ENCODE measurements at places on chromosomes 5 and 9.

DNA sequence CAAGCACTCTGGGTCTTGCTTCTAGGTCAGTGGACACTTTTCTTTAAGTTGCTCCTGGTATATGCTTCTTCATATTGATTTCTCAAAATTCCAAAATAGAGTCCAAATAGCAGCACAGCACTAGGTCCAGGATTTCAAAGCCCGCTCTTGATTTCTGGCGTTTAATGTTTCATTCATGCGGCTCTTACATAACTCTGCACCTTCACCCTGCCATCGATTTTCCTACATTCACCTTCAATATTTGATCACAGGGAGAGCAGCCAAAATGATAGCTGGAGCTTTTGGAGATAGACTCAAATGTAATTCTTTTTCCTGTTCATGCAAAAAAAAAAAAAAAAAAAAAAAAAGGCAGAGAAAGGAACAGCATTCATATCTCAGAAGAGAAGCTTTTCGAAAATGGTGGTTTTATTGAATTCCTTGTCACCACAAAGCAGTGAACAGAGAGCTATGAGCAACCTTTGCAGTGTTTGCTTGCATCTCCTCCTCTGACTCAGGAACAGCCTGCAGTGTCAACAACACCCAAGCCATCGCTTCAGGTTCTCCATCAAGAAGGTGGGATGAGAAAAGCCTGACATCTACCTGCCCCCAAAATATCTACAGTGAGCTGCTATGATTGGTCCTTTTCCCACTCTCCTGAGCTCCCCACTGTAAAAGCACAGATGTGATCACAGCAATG, 97.8 kb downstream of the MED10 start:
- H3K4me1 ChIP-seq, result peaks cover 12% of the 10 kb centered on the region
- DNase-seq, result no peak
- peaks cover 2% of the 10 kb centered on the region for H3K27me3 ChIP-seq
- no peak overlapping the region for H3K4me3 ChIP-seq

GRCh38 chr5:6112125-6112524, 266.2 kb downstream of the MED10 start:
- H3K36me3 ChIP-seq, result no peaks in the 10 kb centered on the region
- H3K27me3 ChIP-seq, result no peaks in the 10 kb centered on the region
- H3K4me3 ChIP-seq, result no peak overlapping the region
- no peak overlapping the region for H3K27ac ChIP-seq
- no peak for DNase-seq

- H3K27me3 ChIP-seq, result no peaks in the 10 kb centered on the region
- no peak overlapping the region for H3K27ac ChIP-seq
- H3K36me3 ChIP-seq, result no peaks in the 10 kb centered on the region
- H3K4me3 ChIP-seq, result no peak overlapping the region
Observed at GRCh38 chr9:79184831-79185230, 386.9 kb upstream of the TLE4 start.

GRCh38 chr9:121394292-121394691, 24.2 kb upstream of the STOM start:
- no peaks in the 10 kb centered on the region for H3K27me3 ChIP-seq
- peaks cover 20% of the 10 kb centered on the region for H3K4me1 ChIP-seq
- DNase-seq, result no peak
- H3K27ac ChIP-seq, result no peak overlapping the region
- H3K4me3 ChIP-seq, result no peak overlapping the region

- H3K27ac ChIP-seq, result no peak overlapping the region
- H3K4me3 ChIP-seq, result no peak overlapping the region
- H3K36me3 ChIP-seq, result no peaks in the 10 kb centered on the region
- peaks cover 20% of the 10 kb centered on the region for H3K27me3 ChIP-seq
- DNase-seq, result no peak
Observed at GRCh38 chr5:170483701-170484458, 19.9 kb upstream of the KCNIP1 start.

GRCh38 chr9:127720031-127720864, 4.4 kb downstream of the TTC16 start:
- H3K4me3 ChIP-seq, result no peak overlapping the region
- no peak for DNase-seq
- peaks cover 2% of the 10 kb centered on the region for H3K36me3 ChIP-seq
- H3K27ac ChIP-seq, result peak overlapping the region; percentile 40
- H3K4me1 ChIP-seq, result peaks cover 14% of the 10 kb centered on the region

DNA sequence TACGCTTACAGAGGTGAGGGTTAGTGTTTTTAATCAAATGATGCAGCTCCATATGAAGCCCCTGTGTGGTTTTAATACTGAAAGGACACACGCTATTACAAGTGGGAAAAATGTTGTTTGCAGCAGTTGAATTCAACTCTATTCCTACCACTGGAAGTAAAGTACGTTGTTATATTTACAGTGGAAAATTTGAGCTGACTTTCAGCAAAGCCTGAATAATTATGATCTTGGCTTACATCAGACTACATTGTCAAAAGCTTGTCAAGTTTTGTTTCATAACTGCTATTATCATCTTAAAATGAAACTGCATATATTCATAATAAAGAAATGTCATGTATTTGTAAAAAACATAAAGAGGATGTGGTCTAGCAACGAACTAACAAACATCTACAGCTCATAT, 818.5 kb downstream of the SEMA5A start:
- no peak overlapping the region for H3K27ac ChIP-seq
- H3K27me3 ChIP-seq, result no peaks in the 10 kb centered on the region
- no peak overlapping the region for H3K4me3 ChIP-seq
- no peaks in the 10 kb centered on the region for H3K4me1 ChIP-seq

- H3K27ac ChIP-seq, result no peak overlapping the region
- H3K36me3 ChIP-seq, result no peaks in the 10 kb centered on the region
- H3K27me3 ChIP-seq, result no peaks in the 10 kb centered on the region
- H3K4me1 ChIP-seq, result no peaks in the 10 kb centered on the region
- DNase-seq, result peak; percentile 62
Observed at GRCh38 chr5:171355302-171355724, 32.3 kb upstream of the NPM1 start.

GRCh38 chr5:113293068-113293974, 141.5 kb downstream of the TSSK1B start:
- peak overlapping the region; percentile 89 for H3K4me3 ChIP-seq
- H3K27me3 ChIP-seq, result peaks cover 72% of the 10 kb centered on the region
- no peaks in the 10 kb centered on the region for H3K36me3 ChIP-seq
- H3K4me1 ChIP-seq, result peaks cover 15% of the 10 kb centered on the region

DNA sequence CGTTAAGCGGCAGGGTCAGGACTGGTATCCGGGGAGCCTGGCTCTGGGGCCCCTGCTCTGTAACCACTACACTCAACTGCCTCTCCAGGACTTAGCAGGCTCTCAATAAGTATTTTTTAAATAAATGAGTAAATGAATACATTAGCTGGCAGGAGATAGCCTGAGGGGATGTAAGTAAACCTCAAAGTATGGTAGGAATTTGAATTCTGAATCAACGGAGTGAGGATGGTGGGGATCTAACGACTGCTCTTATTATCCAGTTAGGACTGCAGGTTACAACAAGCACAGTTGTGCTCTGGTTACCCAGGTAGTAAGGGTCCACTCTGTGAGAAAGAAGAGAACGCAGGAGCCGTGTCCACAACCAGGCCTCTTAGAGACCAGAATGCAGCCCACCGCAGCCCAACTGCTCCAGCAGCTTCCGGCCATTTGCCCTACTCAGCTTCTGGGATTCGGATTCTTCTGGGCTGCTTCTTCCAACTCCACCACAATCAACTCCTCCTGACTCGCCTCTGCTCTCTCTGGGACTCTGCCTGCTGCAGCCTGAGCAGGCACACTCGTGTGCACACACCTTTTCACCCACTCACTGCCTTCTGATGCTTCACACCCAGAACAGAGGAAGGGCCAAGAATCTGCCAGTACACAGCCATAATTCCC, 52.6 kb downstream of the MED27 start:
- H3K4me3 ChIP-seq, result no peak overlapping the region
- peaks cover 4% of the 10 kb centered on the region for H3K36me3 ChIP-seq
- DNase-seq, result no peak
- H3K27me3 ChIP-seq, result no peaks in the 10 kb centered on the region
- H3K4me1 ChIP-seq, result peaks cover 16% of the 10 kb centered on the region
- no peak overlapping the region for H3K27ac ChIP-seq

- no peak overlapping the region for H3K4me3 ChIP-seq
- no peaks in the 10 kb centered on the region for H3K4me1 ChIP-seq
- DNase-seq, result no peak
- H3K27ac ChIP-seq, result no peak overlapping the region
- no peaks in the 10 kb centered on the region for H3K36me3 ChIP-seq
- peaks cover 14% of the 10 kb centered on the region for H3K27me3 ChIP-seq
Observed at GRCh38 chr5:176784218-176785165, 25.9 kb upstream of the UNC5A start.

DNA sequence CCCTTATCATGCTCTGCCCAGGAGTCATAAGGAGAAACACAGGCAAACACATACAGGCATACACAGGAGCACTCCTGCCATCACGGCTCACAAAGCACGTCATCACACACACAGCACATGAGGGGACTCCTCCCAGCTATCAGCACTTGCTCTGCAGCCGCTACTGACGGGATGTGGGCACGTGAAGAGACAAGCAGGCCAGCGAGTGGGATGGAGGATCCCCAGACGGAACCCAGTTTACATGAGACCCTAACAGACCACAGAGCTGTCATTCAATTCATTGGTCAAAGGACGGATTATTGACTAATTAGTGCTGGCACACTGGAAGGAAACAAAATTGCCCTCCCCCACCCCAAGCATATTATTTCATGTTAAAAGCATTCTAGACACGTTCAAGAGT, 53.6 kb downstream of the SEMA4D start:
- H3K36me3 ChIP-seq, result peaks cover 59% of the 10 kb centered on the region
- peak; percentile 80 for DNase-seq
- H3K4me1 ChIP-seq, result peaks cover 85% of the 10 kb centered on the region

DNA sequence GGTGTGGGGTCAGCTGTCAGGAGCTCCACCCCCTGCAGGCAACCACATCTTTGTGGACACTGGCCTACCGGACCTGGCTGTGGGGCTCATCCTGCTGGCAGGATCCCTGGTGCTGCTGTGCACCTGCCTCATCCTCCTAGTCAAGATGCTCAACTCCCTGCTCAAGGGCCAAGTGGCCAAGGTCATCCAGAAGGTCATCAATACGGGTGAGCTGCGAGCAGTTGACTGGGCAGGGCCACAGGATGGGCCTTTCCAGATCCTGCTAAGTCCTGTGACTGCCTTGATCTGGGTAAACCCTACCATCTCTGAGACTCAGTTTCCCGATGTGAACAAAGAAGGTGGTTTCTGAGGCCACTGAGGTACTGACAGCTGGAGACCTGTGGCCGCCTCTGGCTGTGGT, 6.5 kb downstream of the PFN3 start:
- no peak for DNase-seq
- no peak overlapping the region for H3K27ac ChIP-seq
- H3K36me3 ChIP-seq, result no peaks in the 10 kb centered on the region
- no peak overlapping the region for H3K4me3 ChIP-seq
- peaks cover 25% of the 10 kb centered on the region for H3K4me1 ChIP-seq

DNA sequence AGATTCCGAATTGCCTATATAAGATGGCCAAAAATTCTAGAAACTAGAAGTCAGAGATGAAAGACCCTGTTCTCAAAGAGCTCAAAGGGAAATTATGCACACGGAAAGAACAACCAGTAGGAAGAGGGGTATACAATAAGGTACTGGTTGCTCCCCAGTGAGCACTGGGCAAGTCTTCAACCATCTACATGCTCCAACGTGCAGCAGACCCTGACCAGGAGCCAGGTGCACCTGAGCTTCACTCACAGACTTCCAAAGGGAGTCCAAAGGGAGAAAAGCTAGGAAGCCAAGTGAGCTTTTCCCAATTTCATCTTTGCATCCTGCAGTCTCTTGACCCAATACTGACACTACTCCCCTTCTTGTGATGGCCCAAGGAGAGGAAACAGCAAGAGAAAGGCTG, 3.9 kb downstream of the REEP5 start:
- no peak for DNase-seq
- H3K27ac ChIP-seq, result no peak overlapping the region
- peaks cover 69% of the 10 kb centered on the region for H3K4me1 ChIP-seq
- H3K27me3 ChIP-seq, result no peaks in the 10 kb centered on the region

- no peak for DNase-seq
- peaks cover 6% of the 10 kb centered on the region for H3K27me3 ChIP-seq
- no peaks in the 10 kb centered on the region for H3K36me3 ChIP-seq
- no peak overlapping the region for H3K27ac ChIP-seq
- H3K4me3 ChIP-seq, result no peak overlapping the region
- no peaks in the 10 kb centered on the region for H3K4me1 ChIP-seq
Observed at GRCh38 chr5:132841305-132841704, 10.9 kb upstream of the SHROOM1 start.

- no peak overlapping the region for H3K27ac ChIP-seq
- no peak for DNase-seq
- peaks cover 34% of the 10 kb centered on the region for H3K4me1 ChIP-seq
- peaks cover 2% of the 10 kb centered on the region for H3K27me3 ChIP-seq
- H3K36me3 ChIP-seq, result peaks cover 10% of the 10 kb centered on the region
Observed at GRCh38 chr9:68998385-68998784, 15.5 kb downstream of the PRKACG start.

DNA sequence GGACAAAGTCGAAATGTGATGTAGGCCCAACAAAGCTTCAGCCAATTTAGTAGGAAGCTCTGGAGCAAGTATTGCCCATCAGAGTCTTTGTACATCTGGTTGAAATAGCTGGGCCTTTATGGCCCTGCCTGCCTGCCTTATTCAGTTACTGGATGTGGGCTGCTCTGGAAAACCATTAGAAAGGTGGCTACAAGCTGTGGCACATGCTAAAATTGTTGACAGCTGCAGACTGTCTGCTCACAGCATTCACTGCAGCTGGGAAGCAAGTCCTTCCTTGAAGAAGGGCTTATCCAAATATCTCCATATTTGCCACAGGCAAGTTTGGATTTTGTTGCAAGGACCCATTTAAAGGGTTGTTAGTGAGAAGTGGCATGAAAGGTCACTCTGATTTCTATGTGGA, 24.4 kb downstream of the SMIM15 start:
- no peak for DNase-seq
- H3K27ac ChIP-seq, result no peak overlapping the region
- no peak overlapping the region for H3K4me3 ChIP-seq
- H3K4me1 ChIP-seq, result no peaks in the 10 kb centered on the region
- no peaks in the 10 kb centered on the region for H3K27me3 ChIP-seq

DNA sequence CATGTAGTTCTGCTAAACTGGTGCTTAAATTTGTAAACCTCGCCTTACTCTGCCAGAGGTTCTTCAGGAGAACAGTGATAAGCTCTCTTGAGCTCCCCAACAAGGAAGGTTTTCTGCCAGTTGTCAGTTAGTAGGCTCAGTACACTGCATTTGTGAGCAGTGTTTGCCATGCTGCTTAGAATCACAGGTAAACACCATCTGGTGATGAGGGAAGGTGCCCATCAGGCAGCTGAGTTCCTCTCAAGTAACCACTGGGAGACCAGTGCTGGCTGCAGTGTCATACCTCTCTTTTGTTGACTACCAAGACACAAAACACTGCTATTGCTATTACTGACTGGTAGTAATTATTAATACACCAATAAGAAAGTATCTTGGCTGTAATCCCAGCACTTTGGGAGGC, 186.2 kb upstream of the OTULINL start:
- no peak for DNase-seq
- H3K36me3 ChIP-seq, result peaks cover 3% of the 10 kb centered on the region
- H3K4me1 ChIP-seq, result peaks cover 17% of the 10 kb centered on the region
- peaks cover 2% of the 10 kb centered on the region for H3K27me3 ChIP-seq
- no peak overlapping the region for H3K4me3 ChIP-seq
- H3K27ac ChIP-seq, result no peak overlapping the region

GRCh38 chr9:130119519-130120298, 52.5 kb upstream of the NCS1 start:
- H3K27ac ChIP-seq, result no peak overlapping the region
- peaks cover 28% of the 10 kb centered on the region for H3K36me3 ChIP-seq
- no peaks in the 10 kb centered on the region for H3K4me1 ChIP-seq

GRCh38 chr9:104835161-104835560, 71.2 kb downstream of the NIPSNAP3B start:
- no peak overlapping the region for H3K27ac ChIP-seq
- H3K36me3 ChIP-seq, result no peaks in the 10 kb centered on the region
- no peaks in the 10 kb centered on the region for H3K27me3 ChIP-seq
- no peak for DNase-seq

GRCh38 chr5:4540375-4541173, 599.6 kb upstream of the ADAMTS16 start:
- no peaks in the 10 kb centered on the region for H3K36me3 ChIP-seq
- no peaks in the 10 kb centered on the region for H3K4me1 ChIP-seq
- no peak overlapping the region for H3K27ac ChIP-seq
- no peak overlapping the region for H3K4me3 ChIP-seq
- no peaks in the 10 kb centered on the region for H3K27me3 ChIP-seq
